Mesendoderm (in vitro differentiated cells): ENCODE measurements at places on chromosomes 6 and 20.

- DNase-seq, result no peak
Measured at GRCh38 chr6:117396228-117396627, 29.5 kb downstream of the ROS1 start.

- DNase-seq, result no peak
Measured at GRCh38 chr6:21886542-21887151, 293.1 kb downstream of the SOX4 start.

DNA sequence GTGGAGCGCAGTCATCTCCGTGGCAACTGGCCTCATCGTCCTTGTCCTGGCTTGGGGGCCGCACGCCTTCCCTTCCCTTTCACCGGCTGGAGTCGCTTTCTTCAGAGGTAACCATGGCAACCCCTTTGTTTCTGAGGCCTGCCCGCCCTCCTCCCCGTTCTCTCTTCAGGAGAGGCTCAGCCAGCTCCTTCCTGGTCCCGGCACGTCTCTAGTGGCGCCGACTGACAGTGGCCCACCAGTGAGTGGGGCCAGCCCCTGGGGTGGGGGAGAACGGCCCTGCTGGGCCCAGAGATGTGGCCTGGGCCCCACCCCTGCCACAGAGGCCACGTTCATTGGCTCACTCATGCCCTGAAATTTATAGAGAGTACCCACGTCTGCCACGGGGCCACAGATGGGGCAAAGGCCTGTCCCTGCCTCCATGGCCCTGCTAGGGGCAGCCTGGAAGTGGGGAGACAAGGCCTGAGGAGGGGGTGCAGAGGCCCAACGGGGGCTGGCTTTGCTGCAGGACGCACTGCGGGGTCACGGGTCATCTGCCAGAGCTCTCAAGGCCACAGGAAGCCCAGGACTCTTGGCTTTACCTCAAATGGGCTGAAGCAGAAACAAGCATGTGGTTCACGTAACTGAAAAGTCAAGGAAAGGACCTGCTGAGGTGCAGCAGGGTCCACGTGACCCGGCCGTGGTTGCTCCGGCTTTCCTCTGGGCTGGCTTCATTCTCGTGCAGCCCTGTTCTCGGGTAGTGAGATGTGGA is 1.4 kb upstream of the OSBPL2 start:
- peak; percentile 82 for DNase-seq

- no peak for DNase-seq
Measured at GRCh38 chr6:11363881-11364576, 131.6 kb upstream of the NEDD9 start.

DNA sequence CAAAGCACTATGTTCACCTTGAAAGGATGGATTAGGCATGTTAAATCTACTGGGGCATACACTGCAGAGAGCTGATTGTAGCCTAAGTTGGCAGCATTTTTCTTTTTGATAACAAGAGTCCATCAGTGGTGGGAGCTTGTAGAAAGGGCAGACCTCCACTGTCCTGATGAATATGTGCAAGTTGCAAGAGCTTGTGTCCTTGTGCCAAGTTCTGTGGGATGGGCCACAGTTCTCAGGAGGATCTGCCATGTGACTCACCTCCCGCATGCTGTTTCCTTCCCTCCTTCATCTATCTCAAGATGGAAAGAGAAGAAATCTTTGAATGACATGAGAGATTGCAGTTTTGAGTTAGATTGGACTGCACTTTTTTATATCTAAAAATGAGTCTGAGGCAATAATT is 58.3 kb upstream of the GGTLC1 start:
- DNase-seq, result no peak

- no peak for DNase-seq
Measured at GRCh38 chr6:7893342-7893741, 17.2 kb downstream of the TXNDC5 start.

- DNase-seq, result peak; percentile 51
Measured at GRCh38 chr6:27891320-27891875, 20.8 kb downstream of the OR2B2 start.

- peak; percentile 52 for DNase-seq
Measured at GRCh38 chr20:59560588-59561227, 43.6 kb upstream of the PHACTR3 start.

GRCh38 chr20:61053889-61054288 is 198.2 kb upstream of the CDH4 start:
- no peak for DNase-seq

DNA sequence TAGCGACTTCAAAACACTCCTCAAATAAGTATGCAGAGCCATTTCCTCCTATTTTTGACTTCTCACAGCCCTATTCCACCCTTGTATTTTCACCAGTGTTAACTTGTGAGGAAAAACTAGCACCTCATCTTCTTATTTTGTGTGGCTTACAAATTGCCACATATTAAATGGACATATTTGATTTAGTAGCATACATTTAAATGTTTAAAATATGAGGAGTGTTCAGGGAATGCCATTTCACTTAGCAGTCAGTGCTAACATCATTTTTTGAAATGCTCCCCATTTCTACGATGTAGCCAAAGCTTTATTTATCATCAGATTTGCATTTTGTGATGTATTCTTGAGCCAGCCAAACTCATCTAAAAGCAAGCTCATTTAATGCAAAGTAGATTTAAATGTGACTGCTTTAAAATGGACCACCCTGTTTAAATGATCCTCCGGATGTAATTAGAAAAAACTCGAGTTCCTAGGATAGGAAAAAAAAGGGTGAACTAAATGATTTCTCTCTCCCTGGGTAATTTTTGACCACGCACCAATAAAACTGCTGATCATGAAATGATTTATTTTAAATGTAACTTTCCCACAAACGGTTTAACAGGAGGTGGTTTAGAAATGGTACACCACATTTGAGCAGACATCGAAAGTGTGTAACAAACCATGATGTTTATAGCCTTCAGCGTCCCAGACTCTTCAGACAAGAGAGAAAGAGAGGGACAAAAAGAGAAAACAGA is 172.6 kb downstream of the CD83 start:
- DNase-seq, result no peak

DNA sequence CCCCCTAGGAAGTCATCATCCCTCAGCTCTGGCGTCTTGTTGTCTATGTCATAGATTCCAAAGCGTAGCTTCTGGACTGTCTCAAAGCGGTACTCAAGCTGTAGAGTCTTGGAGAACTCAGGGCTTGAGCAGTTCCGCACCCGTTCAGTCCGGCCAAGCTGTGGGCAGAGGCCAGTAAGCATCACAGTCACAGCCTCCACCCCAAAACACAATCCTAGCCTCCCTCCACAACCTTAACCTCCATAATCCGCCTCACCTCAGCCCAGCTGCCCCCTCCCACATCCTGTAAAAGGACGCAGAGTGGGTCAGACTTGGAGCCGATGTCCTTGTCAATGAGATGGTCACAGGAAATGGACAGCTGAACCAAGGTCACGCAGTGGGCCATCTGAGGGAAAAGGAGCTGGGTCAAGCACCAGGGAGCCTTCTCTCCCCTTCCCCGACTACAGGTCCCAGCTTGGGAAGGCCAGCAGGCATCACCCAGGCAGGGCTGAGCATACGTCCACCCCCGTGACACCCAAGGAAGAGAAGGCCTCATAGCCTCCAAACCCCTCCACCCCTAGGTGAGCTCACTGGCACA is 17.0 kb downstream of the SPAG4 start:
- no peak for DNase-seq

- DNase-seq, result no peak
Measured at GRCh38 chr6:31048099-31048498, 37.8 kb downstream of the MUC22 start.

- DNase-seq, result no peak
Measured at GRCh38 chr20:47623206-47623605, 121.5 kb downstream of the NCOA3 start.

DNA sequence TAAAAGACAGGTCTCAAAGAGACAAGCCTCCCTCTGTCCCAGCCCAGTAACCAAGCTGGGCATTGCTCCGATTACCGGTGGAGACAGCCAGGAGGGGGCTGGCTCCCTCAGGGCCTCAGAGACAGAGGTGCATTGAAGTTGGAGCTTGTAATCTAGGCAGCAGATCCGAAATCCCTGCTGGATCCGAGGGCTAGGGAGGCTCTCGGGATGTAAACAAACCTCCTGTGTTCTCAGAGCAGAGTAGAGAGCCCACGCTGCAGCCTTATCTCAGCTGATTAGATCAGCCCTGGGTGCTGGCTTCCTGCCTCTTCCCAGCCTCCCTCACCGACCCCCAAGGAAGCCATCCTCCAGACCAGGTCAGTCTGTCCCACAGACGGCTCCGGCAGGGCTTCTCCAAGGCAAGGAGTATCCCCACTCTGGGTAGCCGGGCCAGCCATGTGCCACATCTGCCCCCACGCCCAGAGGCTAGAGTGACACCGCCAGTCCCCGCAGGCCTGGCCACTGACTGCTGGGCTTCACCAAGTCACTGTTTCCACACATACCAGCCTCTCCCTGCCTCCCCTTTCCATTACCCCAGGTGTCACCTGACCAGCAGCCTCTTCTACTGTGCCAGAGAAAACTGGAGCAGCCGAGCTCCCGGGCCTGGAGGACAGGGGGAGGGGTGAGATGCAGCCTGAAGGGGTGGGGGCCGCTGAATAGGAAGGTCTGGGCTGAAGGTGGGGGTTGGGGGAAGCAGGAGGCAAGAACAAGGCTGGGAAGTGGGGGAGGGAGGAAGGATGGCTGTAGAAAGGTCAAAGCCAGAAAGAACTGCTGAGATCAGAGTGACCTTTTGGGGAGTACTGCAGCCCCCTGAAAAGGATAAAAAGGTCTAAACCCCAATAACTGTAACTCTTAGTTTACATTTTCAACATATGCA is 6.0 kb downstream of the SDC4 start:
- DNase-seq, result peak; percentile 98

GRCh38 chr6:32370505-32370904 is 1.2 kb downstream of the TSBP1 start:
- no peak for DNase-seq

DNA sequence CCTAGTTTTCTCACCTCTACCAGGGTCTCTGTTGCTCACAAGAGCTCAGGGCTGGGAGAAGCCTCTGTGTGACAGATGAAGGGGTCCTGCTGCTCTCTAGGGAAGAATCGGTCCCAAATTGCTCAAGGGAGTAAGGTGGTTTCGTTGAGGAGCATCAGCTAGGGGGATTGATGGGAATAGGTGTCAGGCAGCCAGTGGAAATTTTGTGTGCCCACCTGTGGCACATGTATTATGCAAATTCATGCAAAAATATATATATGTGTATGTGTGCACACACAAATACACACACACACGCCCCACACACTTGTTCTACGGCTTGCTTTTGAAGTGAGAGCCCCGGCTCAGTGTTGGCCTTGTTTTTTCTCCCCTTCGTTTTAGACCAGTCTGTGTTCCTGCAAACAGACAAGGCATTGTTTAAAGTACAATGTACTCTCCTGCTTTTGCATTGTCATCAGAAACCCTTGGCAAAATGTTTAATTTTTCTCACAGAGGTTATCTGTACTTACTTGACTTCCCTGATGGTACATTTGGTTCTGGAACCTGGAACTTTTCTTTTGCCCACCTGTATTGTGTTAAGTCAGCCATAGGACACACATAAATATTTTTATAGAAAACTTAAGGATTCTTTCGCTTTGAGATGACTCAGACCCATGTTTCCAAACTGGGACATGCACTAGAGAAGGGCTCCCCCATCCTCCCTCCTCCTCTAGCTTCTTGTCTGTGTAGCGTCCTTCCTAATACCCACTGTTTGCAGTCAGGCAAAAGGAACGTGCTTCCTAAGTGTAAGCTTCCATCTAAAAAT is 26.7 kb downstream of the FOXO3 start:
- peak; percentile 54 for DNase-seq

- DNase-seq, result no peak
Measured at GRCh38 chr6:131061751-131062119, 1.3 kb downstream of the EPB41L2 start.

DNA sequence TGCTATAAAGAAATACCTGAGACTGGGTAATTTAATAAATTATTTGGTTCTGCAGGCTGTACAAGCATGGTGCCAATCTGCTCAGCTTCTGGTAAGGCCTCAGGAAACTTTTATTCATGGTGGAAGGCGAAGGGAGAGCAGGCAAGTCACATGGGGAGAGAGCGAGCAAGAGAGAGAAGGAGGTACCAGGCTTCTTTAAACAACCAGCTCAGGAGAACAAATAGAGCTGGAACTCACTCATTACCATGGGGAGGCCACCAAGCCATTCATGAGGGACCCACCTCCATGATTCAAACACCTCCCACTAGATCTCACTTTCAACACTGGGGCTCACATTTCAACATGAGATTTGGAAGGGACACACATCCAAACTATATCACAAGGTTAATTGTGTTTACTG is 44.9 kb upstream of the CRISP1 start:
- peak; percentile 8 for DNase-seq

DNA sequence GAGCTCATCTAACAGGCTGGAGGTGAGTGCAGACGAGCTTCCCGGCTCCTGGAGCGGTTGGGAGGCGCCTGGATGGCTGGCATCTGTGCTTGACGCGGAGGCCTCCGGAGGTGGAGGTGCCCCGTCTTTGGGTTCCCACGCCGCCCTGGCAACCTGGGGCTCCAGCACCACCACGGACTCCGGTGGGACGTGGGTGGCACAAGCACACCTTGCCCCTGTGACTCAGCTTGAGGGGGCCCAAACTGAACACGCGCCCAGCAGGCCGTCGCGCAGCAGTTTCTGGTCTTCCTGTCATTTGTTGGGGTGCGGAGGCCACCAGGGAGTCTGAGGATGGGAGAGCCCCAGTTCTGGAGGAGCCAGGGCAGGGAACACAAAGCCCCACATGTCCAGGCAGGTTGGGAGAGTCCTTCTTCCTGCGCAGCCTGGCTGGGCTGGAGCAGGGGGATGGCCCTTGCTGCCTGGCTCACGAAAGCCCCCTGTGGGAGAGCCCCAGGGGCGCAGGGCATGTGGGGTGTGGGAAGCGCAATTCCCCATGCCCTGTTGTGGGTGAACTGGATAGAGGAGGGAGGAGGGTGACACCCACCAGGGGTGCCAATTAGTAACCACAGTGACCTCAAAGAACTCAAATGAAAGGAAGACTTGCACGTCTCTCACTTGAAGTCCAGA is 1378.6 kb upstream of the DEFB115 start:
- DNase-seq, result no peak

GRCh38 chr20:40814631-40814960 is 125.6 kb upstream of the MAFB start:
- DNase-seq, result no peak

GRCh38 chr6:116396441-116396840 is 25.7 kb downstream of the DSE start:
- no peak for DNase-seq

GRCh38 chr20:55456316-55456940 is 548.9 kb downstream of the CBLN4 start:
- DNase-seq, result no peak

GRCh38 chr6:37690964-37691735 is 6.5 kb downstream of the MDGA1 start:
- no peak for DNase-seq
